ENCODE measurements at places on chromosomes 11 and 22.
A peak's percentile ranks its signal among the peaks of the same experiment; 100 is the strongest.

- DNase-seq = no peak
Measured at GRCh38 chr22:19526702-19527111, 2.5 kb upstream of the CLDN5 start.

DNA sequence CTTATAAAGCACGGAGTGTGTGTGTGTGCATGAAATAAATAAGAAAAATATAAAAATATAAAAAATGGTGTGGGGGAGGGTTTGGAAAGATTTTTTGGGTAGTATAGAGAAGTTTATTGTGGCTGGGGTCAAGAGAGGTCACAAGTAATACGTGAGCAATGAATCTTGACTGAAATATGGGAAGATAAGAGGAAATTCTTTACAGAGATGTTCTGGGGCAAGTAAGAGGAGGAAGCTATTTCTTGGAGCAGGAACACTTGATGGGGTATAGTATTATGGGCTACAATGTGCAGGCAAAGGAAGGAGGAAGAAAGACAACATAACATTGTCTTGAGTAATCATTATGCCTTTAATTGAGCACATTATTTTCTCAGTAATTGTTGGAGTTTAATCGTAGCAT, 2.1 kb downstream of the HBD start:
- no peak for DNase-seq

DNA sequence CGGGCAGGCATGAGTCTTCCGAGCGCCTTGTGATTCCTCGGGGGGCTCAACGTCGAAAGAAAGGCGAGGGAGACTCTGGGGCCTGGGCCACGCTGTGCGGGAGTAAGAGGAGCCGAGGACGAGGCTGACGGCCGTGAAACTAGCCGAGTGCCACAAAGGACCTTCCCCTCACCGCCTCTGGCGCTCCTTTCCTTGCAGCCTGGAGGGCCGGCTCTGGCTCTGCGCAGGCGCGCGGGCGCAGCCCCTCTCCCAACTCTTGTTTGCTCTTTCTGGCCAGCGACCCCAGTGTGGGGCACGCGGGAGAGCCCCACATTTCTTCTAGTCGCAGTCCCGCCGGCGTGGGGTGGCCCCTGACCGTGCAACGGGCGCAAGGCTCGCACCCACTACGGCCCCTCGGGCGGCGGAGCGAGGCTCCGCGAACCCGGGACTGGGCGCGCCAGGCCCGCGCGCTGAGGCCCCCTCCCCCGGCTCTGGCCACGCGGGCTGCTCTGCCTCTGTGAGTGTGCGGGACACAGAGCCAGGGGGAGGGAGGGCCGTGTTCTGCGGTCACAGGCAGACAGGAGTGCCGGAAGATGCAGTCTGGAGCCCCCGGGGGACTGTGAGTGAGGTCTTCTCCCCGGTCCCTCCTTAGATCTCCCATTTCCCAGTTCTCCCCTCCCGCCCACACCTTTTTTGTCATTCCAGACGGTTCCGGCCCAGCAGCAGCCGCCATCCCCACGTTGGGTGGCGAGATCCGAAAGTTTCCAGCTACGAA, 1.0 kb upstream of the TOB2 start:
- DNase-seq = peak; percentile 81

GRCh38 chr11:130001461-130002351, 929 bp downstream of the PRDM10 start:
- DNase-seq = peak; percentile 83

All from adipocyte (in vitro differentiated cells).